ENCODE measurements at places on chromosomes 5 and 9.

DNA sequence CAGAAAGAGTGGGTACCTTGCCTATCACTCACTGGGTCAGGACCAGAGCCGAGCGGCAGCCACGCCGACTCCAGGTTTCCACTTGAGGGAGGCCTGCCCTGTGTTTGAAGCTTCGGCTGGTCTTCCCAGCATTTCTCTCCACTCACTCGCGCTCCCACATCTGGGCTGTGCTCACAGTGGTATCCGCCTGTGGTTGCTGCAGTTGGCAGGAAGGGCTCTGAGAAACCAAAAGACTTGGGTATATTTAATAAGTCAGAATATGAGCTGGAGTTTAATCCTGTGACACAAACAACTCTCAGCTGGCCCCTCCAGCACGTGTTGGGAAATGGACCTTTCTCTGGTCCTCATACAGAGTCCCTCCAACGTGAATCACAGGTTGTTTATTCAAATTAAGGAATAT, 70.9 kb downstream of the SPRY4 start:
- DNase-seq: no peak

GRCh38 chr5:173917788-173918786, 29.9 kb downstream of the CPEB4 start:
- DNase-seq: no peak

DNA sequence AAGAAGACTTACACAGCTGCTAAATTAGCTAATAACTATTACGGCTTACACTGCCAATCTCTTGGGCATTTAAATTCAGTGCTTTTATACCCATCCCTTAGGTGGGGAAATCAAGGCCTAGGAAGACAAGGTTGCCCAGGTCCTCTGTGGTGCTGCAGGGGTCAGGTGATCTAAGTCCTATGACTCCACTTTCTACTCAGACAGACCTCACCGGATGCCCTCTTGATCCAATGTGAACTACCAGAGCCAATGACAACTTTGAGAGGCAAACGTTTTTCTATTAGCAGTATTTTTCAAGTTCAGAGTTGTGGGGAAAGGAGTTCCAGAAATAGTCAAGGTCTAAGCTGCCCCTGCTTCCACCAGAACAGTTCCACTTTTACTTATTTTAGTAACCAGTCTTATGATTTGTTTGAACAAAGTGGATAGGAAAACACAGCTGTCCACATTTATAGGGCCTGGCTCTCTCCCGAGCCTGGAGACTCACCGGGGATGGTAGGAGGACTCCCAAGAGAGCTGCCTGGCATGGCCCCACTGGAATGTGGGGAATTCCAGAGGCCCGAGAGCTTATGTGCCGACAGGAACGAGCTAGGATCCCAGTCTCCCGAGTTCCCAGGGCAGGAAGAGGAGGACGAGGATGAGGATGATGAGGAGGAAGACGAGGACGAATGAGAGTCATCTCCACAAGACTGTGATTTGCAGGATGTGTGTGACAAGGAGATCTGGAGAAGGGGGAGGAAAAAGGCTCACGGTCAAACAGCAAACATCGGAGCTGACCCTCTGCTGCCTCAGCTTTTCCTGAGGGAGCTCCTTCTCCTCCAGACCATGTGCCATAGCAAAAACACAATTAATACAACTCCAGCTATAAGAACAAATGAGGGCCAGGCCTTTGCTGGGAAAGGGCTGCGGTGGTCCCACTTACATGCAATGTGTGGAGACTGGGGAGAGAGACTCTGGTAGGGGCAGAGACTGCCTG, 16.7 kb downstream of the FAM193B start:
- peak; percentile 57 for DNase-seq

- no peak for DNase-seq
These were observed 17.4 kb upstream of the HMGCR start for GRCh38 chr5:75319638-75320037.

DNA sequence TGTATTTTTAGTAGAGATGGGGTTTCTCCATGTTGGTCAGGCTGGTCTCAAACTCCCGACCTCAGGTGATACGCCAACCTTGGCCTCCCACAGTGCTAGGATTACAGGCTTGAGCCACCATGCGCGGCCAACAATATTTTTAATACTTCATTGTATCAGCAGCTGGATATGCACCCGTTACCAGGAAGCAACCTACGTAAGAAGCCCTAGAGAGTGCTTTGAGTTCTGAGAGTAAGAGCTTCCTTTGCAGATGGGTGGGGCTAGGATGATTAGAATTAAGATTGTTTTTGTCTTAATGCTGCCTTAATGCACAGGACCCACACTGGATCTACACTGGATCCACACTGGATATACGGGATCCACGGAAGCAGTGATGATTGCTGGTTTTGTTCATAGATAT, 123.9 kb upstream of the ABCA1 start:
- no peak for DNase-seq

DNA sequence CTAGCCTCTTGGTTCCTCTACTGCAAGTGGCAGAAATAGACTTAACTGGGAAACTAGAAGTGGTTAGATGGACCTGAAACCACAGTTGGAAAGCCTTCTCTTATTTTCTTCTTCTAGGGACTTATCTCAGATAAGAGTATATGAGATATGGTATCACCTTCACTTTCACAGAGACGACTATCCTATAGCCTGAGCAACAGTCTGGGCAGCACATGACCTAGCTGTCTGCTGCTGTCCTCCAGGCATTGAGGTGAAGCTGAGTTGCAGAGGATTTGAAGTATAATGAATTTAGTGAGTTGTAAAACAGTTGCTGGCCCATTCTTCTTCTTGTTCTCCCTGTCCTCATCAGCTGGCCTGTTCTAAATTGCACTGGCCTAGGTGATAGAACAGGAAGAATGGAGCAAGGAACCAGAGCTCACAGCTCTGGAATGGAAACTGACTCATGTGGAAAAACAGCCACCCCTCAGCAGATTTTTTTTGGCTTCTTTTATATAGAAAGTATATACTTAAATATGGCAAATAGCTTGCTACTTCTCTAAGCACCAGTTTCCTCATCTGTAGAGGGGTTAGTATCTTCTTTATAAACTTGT, 27.8 kb downstream of the RECK start:
- DNase-seq: no peak

- no peak for DNase-seq
These were observed 21.0 kb upstream of the UBLCP1 start for GRCh38 chr5:159241946-159242552.

DNA sequence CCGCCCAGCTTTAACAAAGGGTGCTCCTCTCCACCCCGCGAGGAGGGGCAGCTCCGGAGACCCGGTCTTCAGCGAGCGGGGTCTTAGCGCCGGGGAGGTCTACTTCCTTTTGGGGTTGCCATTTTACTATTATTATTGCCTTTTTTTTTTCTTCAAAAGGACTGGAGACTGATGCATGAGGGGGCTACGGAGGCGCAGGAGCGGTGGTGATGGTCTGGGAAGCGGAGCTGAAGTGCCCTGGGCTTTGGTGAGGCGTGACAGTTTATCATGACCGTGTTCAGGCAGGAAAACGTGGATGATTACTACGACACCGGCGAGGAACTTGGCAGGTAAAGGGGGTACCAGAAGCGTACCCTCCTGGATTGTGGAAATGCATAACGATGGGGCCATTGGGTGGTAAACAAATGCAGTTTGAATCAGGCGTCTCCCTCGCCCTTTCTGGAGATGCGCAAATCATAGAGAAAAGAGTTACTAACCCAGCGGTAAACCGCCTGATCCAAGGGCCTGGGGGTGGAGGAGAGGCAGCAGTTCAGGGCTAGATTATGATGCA, 1.2 kb downstream of the DAPK1 start:
- DNase-seq: no peak

All from pulmonary artery endothelial cell (primary cell).